ENCODE measurements at places on chromosomes 5 and 9.

- DNase-seq, result no peak
Measured at GRCh38 chr5:52751137-52751536, 36.6 kb upstream of the ITGA1 start.

DNA sequence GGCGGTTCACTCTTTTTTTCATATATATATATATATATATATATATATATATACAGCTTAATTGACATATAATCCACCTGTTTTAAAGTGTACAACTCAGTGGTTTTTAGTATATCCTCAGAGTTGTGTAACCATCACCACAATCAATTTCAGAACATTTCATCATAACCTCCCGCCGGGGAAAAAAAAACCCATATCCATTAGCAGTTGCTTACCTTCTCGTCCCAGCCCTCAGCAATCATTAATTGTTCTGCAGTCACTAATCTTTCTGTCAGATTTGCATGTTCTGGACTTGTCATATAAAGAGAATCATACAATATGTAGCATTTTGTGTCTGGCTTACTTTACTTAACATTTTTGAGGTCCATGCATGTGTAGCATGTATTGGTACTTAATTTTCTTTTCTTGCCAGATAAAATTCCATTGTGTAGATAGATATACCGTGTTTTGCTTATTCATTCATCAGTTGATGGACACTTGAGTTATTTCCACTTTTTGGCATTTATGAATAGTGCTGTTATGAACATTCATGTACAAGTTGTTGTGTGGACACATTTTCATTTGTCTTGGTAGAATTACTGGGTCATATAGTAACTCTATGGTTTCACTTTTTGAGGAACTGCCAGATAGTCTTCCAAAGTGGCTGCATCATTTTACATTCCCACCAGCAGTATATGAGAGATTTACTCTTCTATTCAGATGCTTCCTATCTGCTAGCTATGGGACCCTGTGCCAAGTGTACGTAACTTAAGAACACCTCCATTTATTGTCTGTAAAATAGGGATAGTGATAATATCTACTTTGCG is 3.5 kb upstream of the RNF145 start:
- DNase-seq, result no peak

DNA sequence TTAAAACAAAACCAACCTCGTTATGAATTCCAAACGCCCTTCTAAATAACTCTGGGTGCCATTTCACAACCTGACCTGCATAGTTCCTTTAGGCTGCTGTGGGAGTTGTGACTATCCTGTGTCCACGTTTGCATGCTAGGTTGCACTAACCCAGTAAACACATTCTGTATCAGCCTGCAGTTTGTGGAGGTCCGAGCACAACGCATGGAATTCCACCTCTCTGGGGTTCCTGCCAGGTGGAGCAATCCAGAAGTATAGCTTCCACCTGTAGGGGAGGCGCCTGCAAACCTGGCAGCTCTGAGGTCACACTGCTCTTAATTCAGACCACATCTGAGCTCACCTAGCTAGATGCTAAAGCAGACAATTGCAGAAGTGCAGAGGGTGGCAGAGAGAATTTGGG is 57.2 kb downstream of the MARCHF3 start:
- no peak for DNase-seq

DNA sequence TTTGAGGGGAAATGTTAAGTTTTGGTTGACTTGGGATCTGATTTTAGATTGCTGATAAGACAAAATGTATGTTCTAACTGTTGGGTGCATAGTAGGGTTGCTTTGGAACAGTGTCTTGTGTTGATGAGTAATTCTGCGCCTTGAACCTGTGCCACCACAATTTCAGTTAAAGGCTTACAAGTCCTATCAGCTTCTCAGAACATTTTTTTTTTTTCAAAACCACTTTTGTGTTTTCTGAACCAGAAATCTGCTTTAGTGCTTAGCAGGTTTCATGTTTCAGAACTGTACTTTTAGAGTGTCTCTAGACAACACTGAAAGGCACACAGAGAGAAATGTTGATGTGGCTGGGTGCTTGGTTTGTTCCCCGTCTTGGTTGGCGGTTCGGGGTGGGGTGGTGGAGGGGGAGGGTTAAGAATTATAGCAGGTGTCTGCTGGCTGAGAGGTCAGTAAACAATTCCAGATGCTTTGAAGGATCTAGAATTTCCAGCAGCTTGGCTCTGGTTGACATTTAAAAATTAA is 84.6 kb downstream of the ANKRD55 start:
- no peak for DNase-seq

DNA sequence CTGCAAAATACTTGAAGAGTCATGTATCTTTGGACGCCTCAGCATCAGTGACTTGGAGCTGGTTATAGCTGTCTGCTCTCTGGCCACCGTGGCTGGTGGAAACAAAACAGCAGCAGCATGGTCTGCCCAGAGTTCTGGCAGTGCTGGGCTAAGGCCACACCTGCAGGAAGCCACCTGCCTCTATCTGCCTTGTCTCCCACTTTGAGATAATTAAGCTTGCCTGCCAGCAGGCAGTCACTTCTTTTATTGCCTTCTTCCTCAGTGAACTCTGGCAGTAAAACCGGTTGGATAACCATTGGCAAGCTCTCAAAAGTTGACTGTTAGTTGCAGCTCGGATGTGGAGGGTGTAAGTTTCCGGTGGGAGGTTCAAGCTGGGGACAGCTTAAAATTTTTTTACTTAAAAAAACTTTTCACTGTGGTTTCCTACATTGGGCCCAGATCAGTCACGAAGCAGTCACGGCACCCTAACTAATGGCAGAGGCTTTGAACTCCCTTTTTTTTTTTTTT is 4.9 kb downstream of the SMIM3 start:
- DNase-seq, result peak; percentile 34

DNA sequence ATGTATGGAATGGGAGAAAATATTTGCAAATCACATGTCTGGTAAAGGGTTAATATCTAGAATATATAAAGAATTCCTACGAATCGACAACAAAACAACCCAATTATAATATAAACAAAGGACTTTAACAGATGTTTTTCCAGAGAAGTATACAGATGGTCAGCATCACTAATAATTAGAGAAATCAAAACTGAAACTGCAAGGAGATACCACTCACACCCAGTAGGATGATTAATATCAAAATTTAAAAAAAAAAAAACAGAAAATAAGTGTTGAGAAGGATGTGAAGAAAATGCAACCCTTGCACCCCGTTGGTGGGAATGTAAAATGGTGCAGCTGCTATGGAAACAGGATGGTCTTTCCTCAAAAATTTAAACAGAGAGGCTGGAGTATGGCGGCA is 34.6 kb upstream of the F2R start:
- DNase-seq, result no peak

DNA sequence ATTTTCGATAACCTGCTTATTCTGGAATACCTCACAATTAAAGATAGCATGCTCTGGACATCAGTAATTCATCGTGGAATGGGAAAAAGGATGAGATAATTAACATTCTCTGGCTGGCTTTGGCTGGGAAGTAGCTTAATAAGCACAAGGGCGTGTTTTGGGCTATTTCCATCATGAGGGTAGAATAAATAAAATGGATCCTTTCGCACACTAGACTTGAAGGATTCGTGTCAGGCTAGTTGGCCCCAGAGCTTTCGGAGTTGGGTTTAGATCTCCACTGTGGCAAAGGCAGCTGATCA is 151.2 kb upstream of the ADRA1B start:
- no peak for DNase-seq

GRCh38 chr9:117245175-117245829 is 169.6 kb downstream of the ASTN2 start:
- no peak for DNase-seq

- no peak for DNase-seq
Measured at GRCh38 chr5:75368391-75368790, 31.4 kb downstream of the HMGCR start.

DNA sequence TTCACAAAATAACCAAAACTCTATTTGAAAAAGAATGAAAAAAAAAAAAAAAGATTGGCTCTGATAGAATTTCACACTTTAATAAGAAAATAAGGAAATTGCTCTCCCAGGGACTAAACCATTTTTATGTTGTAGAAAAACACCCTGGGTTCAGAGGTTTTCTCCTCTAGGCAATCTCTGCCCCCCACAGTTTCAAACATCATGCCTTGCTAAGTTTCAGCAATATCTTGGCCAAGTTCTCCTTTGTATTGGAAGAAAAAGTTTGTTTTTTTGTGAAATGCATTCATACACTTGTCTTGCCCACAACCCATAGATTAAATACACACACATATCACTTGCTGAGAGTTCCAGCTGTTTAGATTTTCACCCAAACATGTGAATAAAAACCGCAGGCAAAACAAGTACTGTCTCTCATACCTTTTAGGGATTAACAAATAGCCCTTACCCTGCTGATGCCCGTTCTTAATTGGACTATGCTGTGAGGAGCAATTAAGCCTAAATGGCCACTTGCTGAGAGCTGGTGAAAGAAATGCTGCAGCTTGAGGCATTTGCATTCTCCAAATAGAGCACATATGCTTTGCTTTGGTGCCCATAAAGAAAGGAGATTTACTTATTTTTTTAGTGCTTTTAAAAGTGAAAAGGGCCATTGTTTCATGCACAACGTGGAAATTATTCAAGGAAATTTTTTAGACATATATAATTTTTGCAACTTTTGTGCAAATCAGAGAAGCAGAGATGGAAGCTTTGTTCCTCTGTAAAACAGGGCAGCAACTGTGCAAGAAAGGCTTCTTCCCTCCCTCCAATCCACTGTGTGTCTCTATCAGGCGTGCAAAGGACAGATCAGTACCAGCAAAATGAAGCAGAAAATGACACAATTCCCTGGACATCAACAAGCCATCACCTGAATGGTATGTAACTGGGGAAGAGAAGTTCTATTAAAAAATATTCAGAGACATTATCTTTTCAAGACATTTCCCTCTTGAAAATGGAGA is 262.4 kb upstream of the KIF2A start:
- DNase-seq, result no peak

DNA sequence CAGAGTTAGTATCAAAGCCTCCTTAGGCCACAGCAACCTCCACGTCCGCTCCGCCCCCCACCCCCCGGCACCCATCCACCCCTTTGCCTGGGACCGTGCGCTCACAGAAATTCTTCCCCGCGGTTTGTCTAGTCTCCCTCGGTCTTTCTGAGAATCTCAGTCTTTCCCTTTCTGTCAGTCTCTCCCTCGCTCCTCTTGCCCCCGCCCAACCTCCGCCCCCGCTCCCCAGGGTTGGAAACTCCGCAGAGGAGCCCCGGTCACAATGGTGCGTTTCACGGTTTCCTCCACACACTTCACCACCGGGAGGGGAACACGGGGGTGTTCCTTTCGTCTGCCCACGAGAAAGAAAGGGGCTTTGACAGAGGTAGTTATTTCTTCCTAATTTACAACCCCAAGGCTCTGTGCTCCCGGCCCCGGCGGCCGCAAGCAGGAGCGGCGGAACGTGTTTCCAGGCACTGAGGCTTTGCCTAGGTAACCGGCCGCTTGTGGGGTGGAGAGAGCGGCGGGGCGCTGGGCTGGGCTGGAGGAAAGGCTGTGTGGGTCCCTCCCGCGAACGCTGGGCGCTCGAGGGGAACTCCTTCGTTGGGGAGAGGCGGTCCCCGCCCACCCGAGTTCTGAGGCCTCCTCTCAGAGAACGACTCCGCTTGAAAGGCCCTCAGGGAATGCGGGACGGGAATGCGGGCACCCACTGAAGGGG is 2.1 kb downstream of the NR4A3 start:
- DNase-seq, result peak; percentile 30

GRCh38 chr5:54529565-54529964 is 12.0 kb downstream of the SNX18 start:
- DNase-seq, result no peak

- DNase-seq, result no peak
Measured at GRCh38 chr9:26567976-26568375, 324.6 kb downstream of the CAAP1 start.

DNA sequence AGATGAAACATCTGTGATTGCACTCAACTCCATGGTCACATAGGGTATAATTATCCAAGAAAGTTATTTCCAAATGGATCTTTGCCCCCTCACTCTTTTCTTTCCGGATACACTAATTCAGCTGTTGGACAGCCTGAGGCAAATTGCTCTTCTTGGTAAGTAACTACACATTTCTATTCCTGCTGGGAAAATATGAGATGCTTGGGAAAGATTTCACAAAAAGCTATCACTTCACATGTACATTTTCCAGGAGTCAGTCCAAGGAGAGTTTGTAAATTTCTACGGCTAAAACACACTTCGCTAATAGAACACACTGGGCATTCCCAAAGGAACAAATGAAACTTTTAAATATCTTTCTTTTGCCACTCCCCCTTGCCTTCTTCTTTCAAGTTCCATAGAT is 123.0 kb upstream of the GRIA1 start:
- no peak for DNase-seq

DNA sequence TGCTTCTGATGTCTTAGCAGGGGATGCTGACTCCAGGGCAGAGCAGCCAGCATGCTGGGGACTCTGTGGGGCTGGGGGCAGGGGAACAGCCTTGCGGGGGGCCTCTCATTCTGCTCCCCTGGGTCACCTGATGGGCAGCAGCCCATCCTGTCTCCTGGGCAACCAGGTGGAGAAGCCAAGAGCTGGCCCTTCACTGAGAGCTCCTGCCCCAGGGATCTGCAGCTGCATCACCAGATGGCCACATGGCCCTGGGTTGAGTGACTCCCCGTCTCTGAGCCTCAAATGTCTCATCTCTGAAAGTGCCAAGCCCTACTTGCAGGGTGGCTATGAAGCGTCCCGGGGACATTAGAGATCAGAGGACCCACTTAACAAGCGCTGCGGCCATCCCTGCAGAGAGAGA is 49.1 kb downstream of the LRSAM1 start:
- DNase-seq, result no peak

GRCh38 chr9:19410594-19410993 is 1.8 kb downstream of the ACER2 start:
- no peak for DNase-seq

- DNase-seq, result no peak
Measured at GRCh38 chr9:105118636-105119035, 125.8 kb upstream of the SLC44A1 start.

DNA sequence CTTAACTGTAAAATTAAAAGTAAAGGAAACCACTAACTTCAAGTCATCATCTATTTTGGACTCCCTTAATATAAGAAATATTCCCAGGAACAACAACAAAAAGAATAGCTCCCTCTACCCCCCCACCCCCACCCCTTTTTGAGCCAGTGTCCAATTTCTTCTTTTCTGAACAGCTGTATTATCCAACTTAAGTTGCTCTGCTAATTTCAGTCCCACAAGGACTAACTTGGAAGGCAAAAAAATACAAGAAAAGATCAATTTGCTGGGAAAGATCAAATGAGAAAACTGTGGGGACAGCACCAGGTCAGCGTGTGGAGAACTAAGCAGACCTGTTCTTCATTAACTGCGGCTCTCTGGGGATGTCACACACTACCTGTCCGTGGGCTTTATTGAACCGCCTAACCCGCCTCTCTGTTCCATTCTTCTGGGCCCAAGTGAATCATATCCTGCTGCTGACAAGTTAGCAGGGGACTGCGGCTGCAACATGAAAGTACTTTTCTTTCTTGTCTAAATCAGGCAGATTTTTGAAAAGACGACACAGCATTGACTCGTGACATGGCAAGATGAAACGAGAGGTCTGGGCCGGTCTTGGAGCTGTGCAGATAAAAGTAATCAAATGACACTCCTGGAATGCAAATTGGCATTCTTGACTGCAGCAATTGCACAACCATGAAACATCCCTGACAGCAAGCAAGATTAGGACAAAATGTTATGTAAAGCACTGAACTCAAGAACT is 2.7 kb downstream of the BNC2 start:
- no peak for DNase-seq
